Fibroblast of villous mesenchyme (primary cell): ENCODE measurements at places on chromosomes 3 and 15. TPM values are rescaled to one million over a fixed set of nuclear protein-coding genes. Genes with fewer than 3 reads are reported as not detected.

- DNase-seq = no peak
Observed at GRCh38 chr3:73605861-73606260, 18.9 kb downstream of the PDZRN3 start.

- no peak for DNase-seq
Observed at GRCh38 chr3:46615976-46616375, 3.7 kb downstream of the FAM240A start.

DNA sequence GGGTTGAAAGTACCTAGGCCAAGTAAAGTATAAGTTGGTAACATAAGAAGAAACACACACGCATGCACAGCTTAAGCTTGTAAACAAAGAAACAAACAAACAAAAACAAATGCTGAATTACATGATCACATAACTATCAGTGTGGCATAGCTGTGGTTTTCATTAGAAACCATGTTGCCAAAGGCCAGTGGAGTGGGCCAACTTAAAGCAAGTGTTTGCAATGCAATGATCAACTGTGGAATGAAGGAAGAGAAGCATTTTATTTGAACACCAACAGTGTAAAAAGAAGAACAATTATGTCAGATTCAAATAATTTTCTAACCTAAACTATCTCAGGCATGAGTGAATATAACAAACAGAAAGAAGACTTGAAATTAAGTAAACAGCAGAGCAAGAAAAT, 199.4 kb upstream of the STRIT1 start:
- DNase-seq = no peak

- no peak for DNase-seq
Observed at GRCh38 chr3:156477323-156477722, 77.6 kb downstream of the SSR3 start.

GRCh38 chr15:101137312-101137940, 114.4 kb downstream of the CHSY1 start:
- no peak for DNase-seq

- DNase-seq = no peak
Observed at GRCh38 chr15:89402518-89402805, 67.8 kb upstream of the POLG start.

DNA sequence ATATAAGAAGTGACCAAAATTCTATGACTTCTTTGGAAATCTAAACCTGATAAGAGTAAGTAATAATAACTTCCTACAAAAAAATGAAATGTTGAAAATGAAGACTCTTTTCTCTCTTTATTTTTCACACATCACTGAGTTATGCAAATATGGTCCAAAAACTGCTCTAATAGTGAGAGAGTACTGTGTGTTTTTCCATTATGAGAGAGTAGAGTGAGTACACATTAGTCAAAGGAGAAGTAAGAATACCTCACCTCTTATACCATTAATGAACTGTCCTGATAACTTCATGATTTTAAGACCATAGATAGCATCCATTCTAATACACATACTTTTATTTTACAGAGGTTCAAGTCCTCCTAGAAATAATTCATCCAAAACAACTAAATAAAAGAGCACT, 1310.2 kb downstream of the SI start:
- DNase-seq = no peak

DNA sequence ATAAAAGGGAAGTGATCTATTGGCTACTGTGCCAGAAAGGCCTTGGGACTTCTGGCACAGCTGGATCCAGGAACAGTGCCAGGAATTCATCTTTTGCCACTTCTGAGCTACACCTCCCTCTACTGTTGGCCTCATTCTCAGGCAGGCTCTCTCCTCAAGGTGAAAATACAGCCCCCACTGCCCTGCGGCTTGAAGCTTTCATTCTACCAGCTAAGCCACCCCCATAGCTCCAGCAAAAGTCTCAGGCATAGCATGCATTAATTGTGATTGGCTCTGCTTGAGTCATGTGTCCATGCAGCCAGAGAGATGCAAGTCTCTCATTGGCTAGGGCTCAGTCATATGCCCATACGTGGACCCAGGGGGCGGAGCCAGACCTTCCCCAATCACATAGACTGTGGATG, 142.4 kb downstream of the TPRA1 start:
- no peak for DNase-seq

ACP3 gene
- total RNA-seq = 2.3 and 10.8 TPM in 2 replicates

LRRC34 gene
- 3.5 and 4.3 TPM in 2 replicates for total RNA-seq

LRRC31 gene
- total RNA-seq = not detected in 2 replicates
